Melanocyte of skin (primary cell): ENCODE measurements at places on chromosomes 7 and 10. TPM values are rescaled to one million over a fixed set of nuclear protein-coding genes. Genes with fewer than 3 reads are reported as not detected.

Gene CCL24
- 0.73 TPM in 1 of 2 replicates, not detected in the other for total RNA-seq

Gene STEAP1
- total RNA-seq = 7.9 and 16.7 TPM in 2 replicates

Gene TMEM236
- 0.69 and 1.1 TPM in 2 replicates for total RNA-seq

Gene ADAM22
- 1.7 and 3.6 TPM in 2 replicates for total RNA-seq

Gene ZCWPW1
- 2.9 and 3.1 TPM in 2 replicates for total RNA-seq

Gene SGCE
- 43.4 and 82.5 TPM in 2 replicates for total RNA-seq

Gene RASA4B
- under 0.01 and 0.73 TPM in 2 replicates for total RNA-seq

Gene HOXA6
- total RNA-seq = not detected in 2 replicates

Gene TMUB1
- total RNA-seq = 15.1 and 18.9 TPM in 2 replicates

Gene DDC
- total RNA-seq = not detected in 2 replicates

Gene CPA2
- total RNA-seq = not detected in 2 replicates

Gene PIK3CG
- not detected in 2 replicates for total RNA-seq

Gene SDK1
- total RNA-seq = 1.7 and 2.9 TPM in 2 replicates

Gene GAD2
- not detected in 2 replicates for total RNA-seq

Gene MALRD1
- not detected in 2 replicates for total RNA-seq

Gene TRIM74
- not detected in 2 replicates for total RNA-seq

Gene C10orf105
- total RNA-seq = not detected in 2 replicates

Gene DNAJB9
- total RNA-seq = 24.1 and 33.8 TPM in 2 replicates

Gene RBM20
- 0.31 and 0.33 TPM in 2 replicates for total RNA-seq

Gene TFPI2
- total RNA-seq = 4.7 and 13.1 TPM in 2 replicates

Gene CPA5
- total RNA-seq = not detected in 2 replicates

Gene PBLD
- 2.7 and 4.6 TPM in 2 replicates for total RNA-seq

Gene HTRA1
- 21.3 and 84.3 TPM in 2 replicates for total RNA-seq

Gene CABCOCO1
- 0.69 and 0.73 TPM in 2 replicates for total RNA-seq

Gene CFTR
- total RNA-seq = not detected in 2 replicates

Gene RBP3
- not detected in 2 replicates for total RNA-seq

Gene WIPF3
- 0.15 TPM in 1 of 2 replicates, not detected in the other for total RNA-seq

Gene PYROXD2
- total RNA-seq = 3.2 and 5.0 TPM in 2 replicates

Gene LRRD1
- total RNA-seq = under 0.01 and 0.31 TPM in 2 replicates

Gene ARMC3
- total RNA-seq = 0.36 TPM in 1 of 2 replicates, not detected in the other

Gene CFAP58
- total RNA-seq = 0.15 and 0.33 TPM in 2 replicates

Gene RAMP3
- 0.34 and 0.73 TPM in 2 replicates for total RNA-seq

Gene SKAP2
- total RNA-seq = 7.6 and 9.8 TPM in 2 replicates

Gene PRSS1
- not detected in 2 replicates for total RNA-seq

Gene SH3PXD2A
- 25.8 and 47.1 TPM in 2 replicates for total RNA-seq

Gene LRIT2
- not detected in 2 replicates for total RNA-seq

Gene OR2A5
- total RNA-seq = not detected in 2 replicates

Gene SVOPL
- not detected in 2 replicates for total RNA-seq

Gene SFXN3
- 119 and 131 TPM in 2 replicates for total RNA-seq

Gene SPDYE2B
- not detected in 2 replicates for total RNA-seq

Gene TAS2R5
- total RNA-seq = 1.0 and 2.5 TPM in 2 replicates

Gene SH2D4B
- not detected in 2 replicates for total RNA-seq

Gene SLC26A3
- total RNA-seq = not detected in 2 replicates

Gene NPY4R
- total RNA-seq = not detected in 2 replicates

Gene HIBADH
- total RNA-seq = 93.6 and 106 TPM in 2 replicates

Gene NPM3
- 45.1 and 82.9 TPM in 2 replicates for total RNA-seq

Gene GPRIN2
- total RNA-seq = 0.33 TPM in 1 of 2 replicates, not detected in the other

Gene PPP1R17
- total RNA-seq = not detected in 2 replicates
